ENCODE measurements at places on chromosomes 16 and 17.
A peak's percentile ranks its signal among the peaks of the same experiment; 100 is the strongest.

GRCh38 chr16:88194397-88195268 lies 188.1 kb upstream of the ZNF469 start:
- peak; percentile 45 for DNase-seq

GRCh38 chr17:74810699-74811485 lies 34.7 kb upstream of the NAT9 start:
- DNase-seq, result no peak

DNA sequence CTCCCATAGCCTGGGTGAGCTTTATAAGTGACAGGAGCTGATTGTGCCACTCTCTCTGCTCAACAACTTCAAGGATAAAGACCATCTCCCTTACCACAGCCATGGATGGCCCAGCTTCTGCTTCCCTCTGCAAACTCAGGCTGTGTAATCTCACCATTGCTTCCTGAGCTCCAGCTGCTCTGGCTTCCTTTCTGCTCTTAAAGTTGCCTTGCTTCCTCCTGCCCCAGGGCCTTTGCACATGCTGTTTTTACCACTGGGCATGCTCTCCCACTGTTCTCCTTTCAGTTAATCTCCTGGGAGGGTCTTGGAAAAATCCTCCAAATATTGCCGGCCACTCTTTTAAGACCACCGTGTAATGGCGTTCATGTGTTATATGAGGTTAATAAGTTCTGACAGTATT lies 265.1 kb upstream of the C16orf82 start:
- DNase-seq, result no peak

GRCh38 chr17:75828741-75829140 lies 15.5 kb downstream of the UNC13D start:
- DNase-seq, result no peak

- DNase-seq, result no peak
These were observed 84.2 kb downstream of the ZFHX3 start for GRCh38 chr16:72963533-72964315.

GRCh38 chr17:15942207-15942833 lies 2.6 kb upstream of the ADORA2B start:
- DNase-seq, result peak; percentile 88

DNA sequence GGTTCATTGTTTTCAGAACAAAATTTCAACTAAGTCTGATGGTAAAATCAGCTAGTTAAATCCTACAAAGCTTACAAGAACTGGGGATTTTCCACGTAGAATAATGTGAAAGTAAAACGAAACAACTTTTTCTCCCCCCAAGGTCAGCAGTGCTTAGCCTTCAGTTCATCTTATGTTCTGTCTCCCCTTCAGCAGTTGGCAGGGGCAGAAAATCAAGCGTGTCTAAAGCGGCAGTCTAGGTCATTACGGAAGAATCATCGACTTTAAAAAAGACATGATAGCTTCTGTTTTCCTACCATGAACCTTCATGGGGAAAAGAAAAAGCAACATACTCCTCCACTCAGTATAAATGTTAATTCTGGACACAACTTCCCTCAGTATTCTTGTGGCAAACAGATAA lies 50.7 kb downstream of the GNA13 start:
- DNase-seq, result no peak

DNA sequence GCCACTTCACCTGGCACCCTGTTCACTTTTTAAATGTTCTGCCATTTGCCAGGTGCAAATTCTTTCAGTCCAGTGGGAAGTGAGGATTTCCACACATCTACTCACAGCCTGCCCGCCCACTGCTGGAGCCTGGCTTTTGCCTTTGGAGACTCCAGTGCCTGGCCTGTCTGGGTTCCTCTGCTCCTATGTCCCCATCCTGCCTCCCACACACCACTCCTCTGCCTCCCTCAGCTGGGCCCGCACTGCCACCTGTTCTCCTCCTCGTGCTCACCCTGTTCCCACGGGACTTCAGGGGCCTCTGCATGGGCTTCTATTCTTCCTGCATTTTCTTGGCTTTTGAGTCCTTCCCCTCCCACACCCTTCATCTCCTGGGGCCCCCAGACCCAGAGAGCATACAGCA lies 7.9 kb upstream of the NDRG4 start:
- DNase-seq, result no peak

GRCh38 chr16:86110726-86111125 lies 211.8 kb downstream of the IRF8 start:
- no peak for DNase-seq

DNA sequence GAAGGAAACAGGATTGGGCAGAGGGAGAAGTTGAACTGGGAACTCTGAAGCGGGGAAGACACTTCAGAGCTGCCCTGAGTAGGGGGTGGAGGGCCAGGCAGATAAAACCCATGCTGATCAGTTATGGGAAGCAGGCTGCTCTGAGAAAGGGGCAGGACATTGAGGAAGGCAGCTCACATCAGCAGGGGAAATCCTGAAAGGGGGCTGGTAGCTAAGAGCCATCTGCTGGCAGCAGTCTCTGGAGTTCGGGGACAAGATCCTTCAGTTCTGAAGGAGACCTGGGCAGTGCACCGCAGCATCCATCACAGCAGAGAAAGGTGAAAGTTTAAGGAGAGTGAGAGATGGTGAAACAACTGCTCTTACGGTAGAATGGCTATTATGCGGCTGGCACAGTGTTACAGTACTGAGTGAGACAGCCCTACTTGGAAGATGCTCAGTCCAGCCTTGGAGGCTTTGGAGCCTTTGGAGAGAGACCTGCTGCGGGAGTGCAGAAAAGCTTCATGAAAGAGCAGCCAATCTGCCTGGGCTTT lies 5.4 kb upstream of the KIF18B start:
- no peak for DNase-seq

DNA sequence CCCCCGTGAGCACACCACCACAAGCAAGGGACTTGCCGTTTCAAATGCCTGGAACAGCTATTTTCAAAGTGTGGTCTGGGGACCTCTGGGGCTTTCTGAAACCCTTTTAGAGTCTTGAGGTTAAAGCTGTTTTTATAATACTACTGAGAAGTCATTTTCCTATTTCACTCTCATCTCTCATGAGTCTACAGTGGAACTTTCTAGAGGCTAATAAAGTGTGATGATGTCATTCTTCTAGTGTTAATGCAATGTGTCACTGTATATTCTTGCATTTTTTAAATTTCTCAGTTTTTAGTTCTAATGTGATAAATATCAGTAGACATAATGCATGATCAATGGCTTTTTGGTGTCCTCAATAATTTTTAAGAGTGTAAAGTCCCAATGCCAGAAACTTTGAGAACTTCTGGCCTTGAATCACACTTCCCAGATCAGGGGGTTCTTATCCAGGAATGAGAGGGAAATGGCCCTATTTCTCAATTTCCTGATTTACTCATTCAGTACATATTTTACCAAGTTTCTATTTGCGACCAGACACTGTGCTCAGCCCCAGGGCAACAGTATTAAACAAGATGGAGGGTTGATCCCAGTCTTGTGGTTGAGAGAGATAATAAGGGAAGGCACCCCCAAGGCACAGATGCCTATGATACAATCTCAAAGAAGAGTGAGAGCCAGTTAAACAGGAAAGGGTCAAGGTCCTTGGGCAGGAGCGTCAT lies 444.0 kb downstream of the HS3ST3B1 start:
- peak; percentile 74 for DNase-seq

GRCh38 chr16:31001507-31002249 lies 8.8 kb downstream of the STX1B start:
- no peak for DNase-seq

GRCh38 chr17:3905017-3905520 lies 11.2 kb downstream of the P2RX1 start:
- DNase-seq, result no peak

DNA sequence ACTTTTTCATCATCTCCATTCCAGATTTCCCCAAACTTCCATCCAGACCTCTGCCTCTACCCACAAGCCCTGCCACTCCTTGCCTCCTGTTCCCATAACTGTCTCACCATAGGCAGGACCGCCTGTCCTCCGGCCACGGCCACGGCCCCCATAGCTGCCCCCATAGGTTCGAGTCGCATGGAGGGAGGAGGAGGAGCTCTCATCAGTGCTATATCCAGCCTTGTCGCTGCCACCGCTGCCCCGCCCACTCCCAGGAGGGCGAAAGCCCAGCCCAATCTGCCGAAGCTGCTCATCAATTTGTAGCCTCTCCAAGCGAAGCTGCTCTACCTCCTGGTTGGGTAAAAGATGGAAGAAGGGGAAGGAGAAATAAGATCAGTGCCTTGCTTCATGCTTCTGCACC lies 3.4 kb upstream of the SOX15 start:
- DNase-seq, result no peak

GRCh38 chr16:49534901-49535610 lies 161.5 kb downstream of the C16orf78 start:
- no peak for DNase-seq

DNA sequence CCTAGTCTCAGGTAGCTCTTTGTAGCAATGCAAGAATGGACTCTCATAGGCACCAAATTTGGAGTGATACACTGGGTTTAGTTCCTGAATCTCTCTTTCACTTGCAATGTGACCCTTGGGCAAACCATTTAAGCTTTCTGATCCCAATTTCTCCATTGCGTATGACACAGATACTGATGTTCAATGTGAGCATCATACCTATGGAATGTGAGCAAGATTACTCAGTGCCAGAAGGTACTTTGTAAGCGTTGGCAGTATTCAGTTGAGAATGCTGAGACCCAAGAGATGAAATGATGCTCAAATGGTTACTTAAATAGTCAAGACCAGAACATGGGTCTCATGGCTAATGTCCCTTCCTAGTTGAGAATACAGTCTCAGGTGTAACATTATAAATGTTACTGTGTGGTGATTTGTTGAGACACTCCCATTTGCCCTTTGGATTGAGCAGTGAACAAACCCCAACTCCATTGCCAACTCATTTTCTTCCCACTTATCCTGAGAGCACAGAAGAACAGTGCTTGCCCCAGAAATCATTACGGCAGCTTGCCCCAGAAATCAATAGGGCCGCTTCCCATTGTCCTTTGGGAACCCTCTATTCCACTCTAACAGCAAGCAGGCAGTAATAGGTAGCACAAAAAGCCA lies 134.1 kb downstream of the SOX9 start:
- DNase-seq, result no peak

GRCh38 chr16:9008601-9009260 lies 45.0 kb upstream of the USP7 start:
- DNase-seq, result peak; percentile 96

- DNase-seq, result no peak
These were observed 13.6 kb downstream of the CDH8 start for GRCh38 chr16:62022688-62023087.

GRCh38 chr17:70375406-70375805 lies 206.1 kb downstream of the KCNJ2 start:
- no peak for DNase-seq

DNA sequence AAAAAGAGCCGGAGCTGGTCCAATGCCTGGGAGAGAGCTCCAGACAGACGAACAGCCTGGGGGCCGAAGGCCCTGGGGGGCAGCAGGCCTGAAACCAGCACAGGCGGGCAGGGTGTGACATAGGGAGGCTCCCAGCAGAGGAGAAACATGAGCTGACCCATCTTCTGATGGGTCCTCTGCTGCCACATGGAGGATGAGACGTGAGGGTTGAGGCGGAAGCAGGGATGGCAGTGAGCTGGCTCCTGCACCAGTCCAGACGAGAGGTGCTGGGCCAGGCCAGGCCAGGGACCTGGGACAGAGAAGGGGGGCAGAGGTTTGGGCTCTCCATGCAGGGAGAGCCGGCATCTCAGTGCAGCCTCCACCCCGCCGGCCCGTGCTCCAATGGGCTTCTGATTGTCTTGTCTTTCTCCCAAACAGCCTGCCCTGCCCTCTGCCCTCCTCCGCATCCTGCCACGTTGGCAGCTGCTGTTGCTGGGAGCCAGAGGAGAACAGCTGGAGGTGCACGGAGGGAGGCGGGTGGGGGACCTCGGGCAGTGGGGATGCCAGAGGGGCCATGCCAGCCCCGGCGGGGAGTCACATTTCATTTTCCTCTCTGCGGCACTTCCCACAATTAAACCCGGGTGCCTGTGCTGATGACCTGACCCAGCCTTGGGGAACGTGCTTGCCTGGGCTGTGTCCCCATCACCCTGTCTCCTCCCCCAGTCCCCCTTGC lies 139.1 kb upstream of the GSE1 start:
- no peak for DNase-seq

GRCh38 chr17:30550512-30551273 lies 73.5 kb downstream of the GOSR1 start:
- peak; percentile 3 for DNase-seq

DNA sequence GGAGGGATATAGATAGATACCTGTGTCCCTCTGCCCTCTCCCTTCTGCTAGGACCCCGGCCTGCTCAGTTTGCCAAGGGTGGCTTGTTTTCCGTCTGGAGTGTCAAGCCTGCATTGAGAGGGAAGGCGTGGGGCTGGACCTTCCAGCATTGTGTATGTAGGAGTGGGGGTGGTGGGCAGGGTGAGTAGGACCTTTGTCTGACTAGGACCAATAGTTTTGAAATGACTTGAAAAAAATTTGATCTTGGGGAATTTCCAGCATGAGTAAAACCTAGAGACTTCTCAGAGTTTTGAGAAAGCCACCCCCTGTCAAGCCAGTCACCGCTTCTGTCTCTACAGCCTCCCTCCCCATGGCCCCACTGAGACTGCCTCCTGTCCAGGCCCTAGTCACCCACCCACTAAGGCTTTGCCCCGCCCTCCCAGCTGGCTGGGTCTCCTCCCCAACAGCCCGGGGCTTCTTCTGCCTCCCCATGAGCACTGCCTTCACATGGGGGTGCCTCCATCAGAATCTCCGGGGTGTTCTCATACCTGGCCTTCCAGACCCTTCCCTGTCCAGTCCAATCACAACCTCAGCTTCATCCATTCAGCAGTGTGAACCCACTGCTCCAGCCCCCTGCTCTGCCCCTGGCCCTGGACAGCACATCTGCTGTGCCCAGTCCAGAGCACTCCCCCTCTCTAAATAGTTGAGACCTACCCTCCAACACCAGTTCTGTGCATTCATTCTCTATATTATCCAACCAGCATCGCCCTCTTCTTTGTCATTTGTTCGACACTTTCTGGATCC lies 207.0 kb downstream of the MSI2 start:
- DNase-seq, result peak; percentile 82

DNA sequence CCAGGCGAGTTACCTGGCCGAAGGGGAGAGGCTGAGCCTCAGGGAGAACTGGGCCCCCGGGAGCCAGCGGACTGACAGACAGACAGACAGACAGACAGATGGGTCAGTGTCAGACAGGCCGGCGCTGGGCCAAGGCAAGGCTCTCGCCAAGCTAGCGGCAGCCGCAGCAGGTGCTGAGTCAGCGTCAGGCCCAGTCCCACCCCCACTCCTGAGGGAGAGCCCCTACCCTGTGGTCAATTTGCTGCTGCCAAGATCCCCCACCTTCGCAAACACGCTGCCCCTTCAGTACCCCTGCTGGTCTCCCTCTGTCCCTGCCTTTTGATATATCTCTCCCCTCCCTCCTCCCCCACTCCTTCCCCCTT lies 1.5 kb downstream of the FGF11 start:
- no peak for DNase-seq

DNA sequence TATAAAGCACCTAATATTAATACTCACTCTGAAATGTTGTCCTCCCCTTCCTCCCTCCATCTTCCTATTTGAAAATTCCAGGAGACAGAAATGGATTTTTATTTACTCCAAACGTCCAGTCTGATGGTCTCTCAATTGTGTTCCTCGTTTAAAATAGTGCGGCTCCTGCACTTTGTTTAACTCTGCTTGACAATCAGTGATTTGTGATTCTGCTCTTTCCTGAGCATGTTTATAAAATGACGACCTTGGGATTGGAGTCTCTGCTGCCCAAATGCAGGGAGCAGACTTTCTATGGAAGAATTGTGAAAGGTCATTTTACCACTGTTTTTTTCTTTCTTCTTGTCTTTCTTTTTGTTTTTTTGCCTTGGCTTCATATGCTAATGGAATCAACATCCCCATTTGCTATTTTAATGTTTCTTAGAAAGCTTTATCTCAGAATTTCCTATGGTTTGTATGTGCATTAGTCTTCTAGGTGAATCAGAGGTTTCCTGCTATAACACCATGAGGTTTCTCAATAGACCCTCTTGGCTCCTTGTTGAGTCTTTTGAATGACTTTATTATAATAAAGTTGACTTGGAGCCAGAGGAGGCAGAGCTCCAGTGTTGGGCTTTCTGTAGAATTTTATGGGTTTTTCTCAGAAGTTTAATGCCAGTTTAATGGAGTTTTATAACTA lies 376.5 kb downstream of the CDH11 start:
- no peak for DNase-seq
